ENCODE measurements at places on chromosomes 1 and 21. TPM values are rescaled to one million over a fixed set of nuclear protein-coding genes. Genes with fewer than 3 reads are reported as not detected.

The TAS1R3 gene
- total RNA-seq = not detected

The CHODL gene
- total RNA-seq = 0.32 TPM

The RGSL1 gene
- total RNA-seq = not detected

The CFHR5 gene
- total RNA-seq = not detected

The S100A3 gene
- 0.44 TPM for total RNA-seq

The RCAN1 gene
- 73.0 TPM for total RNA-seq

The FAM72D gene
- not detected for total RNA-seq

The BSND gene
- under 0.01 TPM for total RNA-seq

The ZSWIM5 gene
- 3.3 TPM for total RNA-seq

The CLDN19 gene
- total RNA-seq = 2.9 TPM

The HJV gene
- not detected for total RNA-seq

The IGSF9 gene
- total RNA-seq = 8.0 TPM

The LORICRIN gene
- not detected for total RNA-seq

The PAQR6 gene
- total RNA-seq = 3.9 TPM

The SPRR2E gene
- total RNA-seq = not detected

The NLRP3 gene
- total RNA-seq = 3.2 TPM

The HOOK1 gene
- 0.16 TPM for total RNA-seq

The ACTL8 gene
- total RNA-seq = not detected

The PCP4L1 gene
- 2.0 TPM for total RNA-seq

The RORC gene
- total RNA-seq = 48.6 TPM

The PPIAL4G gene
- not detected for total RNA-seq

The S100A7 gene
- not detected for total RNA-seq

The OR6N1 gene
- not detected for total RNA-seq

The KCNA3 gene
- total RNA-seq = 3.9 TPM

Measured in breast epithelium (tissue), 4 donors.